ENCODE measurements at places on chromosomes 6 and 20. TPM values are rescaled to one million over a fixed set of nuclear protein-coding genes. Genes with fewer than 3 reads are reported as not detected.

Gene C6orf15
- total RNA-seq, result not detected

GRCh38 chr6:40983752-40984151 lies 55.3 kb downstream of the UNC5CL start:
- no peak overlapping the region for H3K4me3 ChIP-seq
- no peaks in the 10 kb centered on the region for H3K36me3 ChIP-seq
- no peak for DNase-seq
- H3K27me3 ChIP-seq, result peaks cover 50% of the 10 kb centered on the region

GRCh38 chr6:148533309-148534107 lies 190.9 kb downstream of the SASH1 start:
- DNase-seq, result no peak
- no peak overlapping the region for H3K27ac ChIP-seq
- no peaks in the 10 kb centered on the region for H3K4me1 ChIP-seq
- H3K36me3 ChIP-seq, result no peaks in the 10 kb centered on the region
- no peak overlapping the region for H3K4me3 ChIP-seq

GRCh38 chr6:15793826-15794225 lies 131.0 kb upstream of the DTNBP1 start:
- no peak overlapping the region for H3K27ac ChIP-seq
- H3K36me3 ChIP-seq, result no peaks in the 10 kb centered on the region
- no peaks in the 10 kb centered on the region for H3K4me1 ChIP-seq
- no peak for DNase-seq

- no peaks in the 10 kb centered on the region for H3K4me1 ChIP-seq
- peaks cover 3% of the 10 kb centered on the region for H3K27me3 ChIP-seq
- no peak overlapping the region for H3K27ac ChIP-seq
- H3K4me3 ChIP-seq, result no peak overlapping the region
- no peak for DNase-seq
- H3K36me3 ChIP-seq, result no peaks in the 10 kb centered on the region
These were observed 253.6 kb upstream of the RAB32 start for GRCh38 chr6:146289816-146290588.

GRCh38 chr6:18491308-18492045 lies 104.3 kb downstream of the RNF144B start:
- DNase-seq, result no peak
- H3K4me3 ChIP-seq, result no peak overlapping the region
- no peak overlapping the region for H3K27ac ChIP-seq

GRCh38 chr20:61316346-61316745 lies 64.3 kb downstream of the CDH4 start:
- no peak for DNase-seq
- H3K27ac ChIP-seq, result no peak overlapping the region
- H3K4me1 ChIP-seq, result no peaks in the 10 kb centered on the region
- H3K4me3 ChIP-seq, result no peak overlapping the region
